ENCODE measurements at places on chromosomes 7 and 10. TPM values are rescaled to one million over a fixed set of nuclear protein-coding genes. Genes with fewer than 3 reads are reported as not detected.

DNA sequence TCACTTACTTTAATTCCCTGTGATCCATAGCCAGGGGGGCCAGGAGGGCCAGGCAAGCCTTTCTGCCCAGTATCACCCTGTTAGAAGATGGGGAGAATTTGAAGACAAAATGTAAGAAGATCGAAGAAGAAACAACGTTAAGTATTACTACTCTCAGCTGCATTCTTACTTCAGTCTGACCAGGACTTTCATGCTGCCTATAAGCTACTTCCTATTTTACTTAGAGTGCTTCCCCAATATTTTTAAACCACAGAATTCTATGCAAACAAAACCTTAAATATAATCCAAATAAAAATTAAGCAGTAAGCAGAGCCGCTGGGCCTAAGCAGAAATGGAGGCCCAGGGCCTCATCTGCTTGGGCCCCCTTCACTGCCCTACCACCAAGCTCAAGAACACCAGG lies 117.8 kb downstream of the COL28A1 start:
- no peak overlapping the region for H3K4me3 ChIP-seq
- no peaks in the 10 kb centered on the region for H3K36me3 ChIP-seq
- H3K27me3 ChIP-seq: no peaks in the 10 kb centered on the region
- no peak overlapping the region for H3K27ac ChIP-seq
- DNase-seq: no peak

ACBD7 gene
- 12.2 TPM for total RNA-seq

KAZALD1 gene
- not detected for total RNA-seq

DNA sequence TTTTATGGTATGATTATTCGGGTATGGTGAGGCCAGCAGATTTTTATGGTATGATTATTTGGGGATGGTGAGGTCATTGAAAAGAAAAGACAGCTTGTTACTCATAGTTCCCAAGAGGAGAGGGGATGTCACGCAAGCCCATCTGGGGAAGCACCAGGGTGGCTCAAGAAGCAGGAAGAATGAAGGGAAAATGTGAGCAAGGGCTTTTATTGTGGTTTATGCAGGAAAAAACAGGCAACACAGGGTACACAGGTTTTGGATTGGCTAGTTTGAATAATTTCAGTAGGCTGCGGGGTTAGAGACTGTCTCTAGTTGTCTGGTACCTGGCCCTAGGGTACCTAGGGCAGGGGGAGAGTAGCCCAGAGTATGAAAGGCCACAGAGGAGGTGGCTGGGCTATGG lies 26.8 kb upstream of the DGKI start:
- H3K27me3 ChIP-seq: no peaks in the 10 kb centered on the region
- H3K4me3 ChIP-seq: no peak overlapping the region
- no peaks in the 10 kb centered on the region for H3K4me1 ChIP-seq
- H3K27ac ChIP-seq: peak overlapping the region; percentile 53

- no peaks in the 10 kb centered on the region for H3K4me1 ChIP-seq
- H3K27ac ChIP-seq: no peak overlapping the region
- no peaks in the 10 kb centered on the region for H3K36me3 ChIP-seq
- H3K4me3 ChIP-seq: no peak overlapping the region
Measured at GRCh38 chr7:17441557-17441956, 143.1 kb downstream of the AHR start.

GRCh38 chr10:131061216-131061615 lies 250.3 kb downstream of the TCERG1L start:
- H3K27ac ChIP-seq: no peak overlapping the region
- H3K4me1 ChIP-seq: no peaks in the 10 kb centered on the region
- H3K27me3 ChIP-seq: no peaks in the 10 kb centered on the region
- no peaks in the 10 kb centered on the region for H3K36me3 ChIP-seq
- H3K4me3 ChIP-seq: no peak overlapping the region

All from uterus (tissue), 4 donors.